Cortex of kidney (tissue), 1 donor: ENCODE measurements at places on chromosomes 5 and 9.

- DNase-seq, result no peak
Measured at GRCh38 chr5:154830219-154830595, 20.2 kb downstream of the FAXDC2 start.

- DNase-seq, result no peak
Measured at GRCh38 chr9:22170990-22171670, 162.0 kb upstream of the CDKN2B start.

DNA sequence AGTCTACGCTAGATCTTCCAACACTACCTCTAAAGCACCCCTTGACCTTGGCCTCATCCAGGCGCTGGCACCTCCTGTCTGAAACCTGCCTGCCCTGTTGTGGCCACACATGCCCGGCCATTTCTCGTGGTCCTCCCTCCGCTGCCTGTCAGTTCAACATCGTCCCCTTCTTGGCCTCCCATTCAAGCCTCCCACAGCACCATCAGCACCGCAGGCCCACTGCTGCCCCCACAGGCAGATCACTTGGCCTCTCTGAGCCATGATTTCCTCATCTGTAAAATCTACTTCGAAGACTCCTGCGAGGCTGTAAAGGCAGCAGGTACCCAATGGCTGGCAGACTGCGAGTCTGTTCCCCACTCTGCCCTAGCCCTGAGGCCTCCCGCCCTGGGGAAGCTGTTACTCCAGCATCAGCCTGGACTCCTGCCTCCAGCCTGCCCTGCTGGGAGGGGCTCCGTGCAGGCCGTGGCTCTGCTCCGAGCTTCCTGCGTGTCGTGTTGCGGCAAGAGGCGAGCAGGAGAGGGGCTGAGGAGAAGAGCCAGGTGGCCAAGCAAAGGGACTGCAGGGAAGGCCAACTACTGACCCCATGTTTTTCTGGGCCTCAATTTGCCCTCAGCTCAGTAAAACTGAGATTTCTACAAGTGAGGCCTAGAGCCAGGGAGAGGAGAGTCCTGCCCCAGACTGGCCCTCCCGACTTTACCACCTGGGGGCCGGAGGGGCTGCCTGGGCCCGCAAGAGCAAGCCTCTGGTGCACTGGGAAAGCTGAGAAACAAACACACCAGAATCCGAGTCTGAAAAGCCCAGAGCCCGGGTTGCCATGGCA, 70.5 kb upstream of the LRRTM2 start:
- no peak for DNase-seq

DNA sequence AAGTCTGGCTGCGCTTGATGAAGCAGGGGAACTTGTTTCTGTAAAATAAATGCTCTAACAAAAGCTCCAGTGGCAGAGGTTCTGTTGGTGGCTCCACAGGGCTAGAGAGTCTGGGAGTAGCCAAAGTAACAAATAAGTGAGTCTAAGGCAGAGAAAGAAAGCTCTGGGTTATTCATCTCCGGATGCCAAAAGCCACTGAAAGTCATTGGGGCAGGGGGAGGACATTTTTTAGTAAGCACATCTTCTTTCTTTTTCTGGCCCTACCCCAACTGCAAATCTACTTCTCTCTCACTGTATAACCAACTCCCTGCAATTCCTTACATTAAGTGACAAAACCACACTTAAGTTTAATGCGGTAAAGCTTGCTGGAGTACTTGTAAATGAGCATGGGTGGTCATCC, 141.6 kb downstream of the INSYN2B start:
- no peak for DNase-seq

GRCh38 chr9:113536483-113537228, 73.1 kb downstream of the RGS3 start:
- no peak for DNase-seq

- no peak for DNase-seq
Measured at GRCh38 chr5:144352330-144352729, 181.7 kb downstream of the KCTD16 start.

DNA sequence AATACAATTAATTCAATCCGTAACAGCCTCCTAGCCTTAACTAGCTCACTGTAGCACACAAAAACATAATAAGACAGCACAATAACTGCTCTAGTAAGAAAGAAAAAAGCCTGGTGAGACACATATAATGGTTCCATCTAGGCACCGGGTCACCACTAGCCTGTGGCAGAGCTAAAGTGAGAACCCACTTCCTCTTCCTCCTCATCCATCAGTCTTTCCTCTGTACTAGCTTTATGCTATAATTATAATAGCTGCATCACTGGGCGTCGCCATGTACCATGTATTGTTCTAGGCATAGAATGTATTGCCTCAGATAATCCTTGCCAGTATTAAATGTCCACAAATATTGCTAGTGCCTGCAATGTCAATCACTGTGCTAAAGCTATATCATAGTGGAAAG, 23.1 kb downstream of the ADRB2 start:
- DNase-seq, result no peak

DNA sequence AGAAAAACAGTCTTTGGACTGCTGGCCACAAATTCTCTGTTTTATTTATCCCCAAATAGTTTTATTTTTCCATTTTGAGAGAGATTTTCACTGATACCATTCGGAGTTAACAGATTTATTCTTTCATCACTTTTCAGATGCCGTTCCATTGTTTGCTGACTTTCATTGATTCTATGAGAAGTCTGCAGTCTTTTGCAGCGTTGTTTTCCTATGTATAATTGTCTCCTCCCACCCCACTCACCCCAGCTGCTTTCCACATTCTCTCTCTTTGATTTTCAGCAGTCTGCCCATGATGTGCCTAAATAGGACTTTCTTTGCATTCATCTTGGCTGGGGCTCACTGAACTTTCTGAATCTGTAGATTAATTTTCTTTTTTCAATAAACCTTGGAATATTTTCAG, 107.6 kb downstream of the C9orf50 start:
- no peak for DNase-seq

DNA sequence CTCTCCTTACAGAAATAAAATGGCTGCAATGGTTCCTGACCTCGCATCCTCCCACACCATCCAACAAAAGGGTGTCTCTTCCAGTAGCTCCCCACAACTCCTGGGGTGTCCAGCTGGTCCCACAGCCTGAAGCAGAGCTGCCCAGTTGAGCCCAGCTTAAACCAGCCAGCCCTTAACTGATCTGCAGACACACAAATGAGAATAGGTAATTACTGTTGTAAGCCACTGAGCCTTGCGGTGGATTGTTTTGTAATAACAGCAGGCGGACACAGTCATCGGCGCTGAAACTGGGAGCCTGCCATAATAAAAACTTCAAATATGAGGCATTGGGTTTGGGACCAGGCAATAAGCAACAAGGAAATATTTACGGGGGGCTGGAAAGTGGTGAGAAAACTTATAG, 10.4 kb upstream of the ZBTB43 start:
- no peak for DNase-seq

DNA sequence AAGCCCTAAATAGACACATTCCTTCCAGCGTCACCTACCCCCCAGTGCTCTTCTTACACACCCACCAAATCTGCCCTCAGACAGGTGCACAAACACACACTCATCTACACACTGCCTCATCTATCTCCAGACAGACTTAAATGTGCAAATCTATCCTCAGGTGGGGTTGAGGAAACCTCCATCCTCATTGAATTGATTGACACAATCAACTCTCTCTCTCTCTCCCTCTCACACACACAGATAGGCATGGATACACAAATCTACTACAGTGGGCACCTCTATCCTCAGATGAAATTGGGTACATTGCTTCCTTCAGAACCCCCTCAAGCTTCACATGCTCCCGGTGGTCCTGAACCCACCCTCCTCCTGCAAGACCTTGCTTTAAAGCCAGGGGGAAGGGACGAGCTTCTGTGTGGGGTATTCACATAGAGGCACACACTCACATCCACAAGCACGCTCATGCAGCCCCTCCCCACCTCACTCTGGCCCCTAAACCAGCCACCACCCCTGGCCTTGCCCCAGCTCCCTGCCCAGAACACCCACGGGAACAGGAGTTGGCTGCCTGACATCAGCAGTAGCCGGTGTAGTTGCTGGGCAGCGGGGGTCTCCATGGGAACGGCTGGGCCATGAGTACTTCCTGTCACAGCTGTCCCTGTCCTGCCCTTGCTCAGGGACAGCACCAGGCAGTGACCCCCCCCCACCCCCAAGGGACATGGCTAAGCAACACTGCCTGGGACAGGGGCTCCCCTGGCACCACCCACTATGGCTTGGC, 22.8 kb downstream of the PCDH1 start:
- DNase-seq, result no peak

- DNase-seq, result no peak
Measured at GRCh38 chr9:129998491-129999140, 44.4 kb downstream of the FNBP1 start.

DNA sequence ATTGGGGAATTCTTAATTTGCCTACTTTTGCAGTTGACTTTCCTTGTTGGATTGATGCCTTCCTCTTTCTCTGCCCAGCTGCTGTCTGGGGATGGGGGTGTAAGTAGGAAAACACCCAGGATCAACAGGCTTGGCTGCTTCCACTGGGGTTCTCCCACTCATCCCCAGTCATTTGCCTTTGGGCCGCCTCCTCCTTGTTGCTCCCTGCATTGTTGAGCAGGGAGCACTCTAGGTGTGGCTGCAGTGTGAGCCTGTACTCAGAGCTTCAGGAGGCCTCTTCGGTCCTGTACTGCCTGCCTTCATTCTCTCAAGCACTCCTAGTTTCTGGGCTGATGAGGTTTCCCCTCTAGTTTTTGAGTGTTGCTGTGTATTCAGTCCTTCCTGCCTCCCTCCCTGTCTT, 12.1 kb downstream of the RHOBTB3 start:
- no peak for DNase-seq

DNA sequence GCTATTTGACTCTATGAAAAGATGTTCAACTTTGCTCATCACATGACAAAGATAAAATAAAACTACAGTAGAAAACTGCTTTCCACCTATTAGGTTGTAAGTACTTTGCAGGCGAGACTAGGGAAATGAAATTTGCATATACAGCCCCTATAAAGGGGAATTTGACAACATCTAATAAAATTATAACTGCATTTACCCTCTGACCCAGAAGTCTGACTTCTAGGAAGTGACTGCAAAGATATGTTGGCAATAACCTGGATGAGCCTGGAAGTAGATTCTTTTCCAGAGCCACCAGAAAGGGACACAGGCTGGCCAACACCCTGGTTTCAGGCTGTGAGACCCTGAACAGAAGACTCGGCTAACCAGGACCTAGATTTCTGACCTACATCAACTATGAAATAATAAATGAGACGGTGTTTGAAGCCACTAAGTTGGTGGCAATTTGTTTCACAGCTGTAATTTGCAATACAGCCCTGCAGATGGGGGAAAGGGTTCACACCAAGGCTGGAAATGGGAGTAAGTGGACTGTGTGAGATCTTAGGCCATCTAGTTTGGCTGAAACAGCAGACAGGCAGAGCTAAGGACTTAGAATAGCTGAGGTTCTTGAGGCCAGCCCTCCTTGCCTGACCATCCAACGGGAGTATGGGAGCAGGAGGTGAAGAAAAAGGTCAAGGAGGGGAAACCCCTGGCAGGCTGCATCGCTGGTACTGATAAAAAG, 106.6 kb downstream of the SIL1 start:
- no peak for DNase-seq

DNA sequence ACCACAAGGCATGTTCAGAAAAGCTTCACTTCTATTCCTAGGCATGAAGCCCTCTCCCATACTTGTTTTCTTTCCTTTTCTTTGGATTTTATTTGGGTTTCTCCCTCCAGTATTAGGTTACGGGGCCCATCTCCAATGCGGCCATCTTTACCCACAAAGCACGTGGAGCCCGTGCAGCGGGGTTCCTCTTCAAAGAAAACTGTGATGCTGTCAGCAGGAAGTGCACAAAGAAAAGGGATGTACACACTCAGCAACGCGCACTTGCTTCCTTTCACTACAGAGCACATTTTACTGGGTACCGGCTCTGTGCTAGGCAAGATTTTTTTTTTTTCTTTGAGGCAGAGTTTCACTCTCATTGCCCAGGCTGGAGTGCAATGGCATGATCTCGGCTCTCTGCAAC, 106.6 kb downstream of the COL23A1 start:
- DNase-seq, result no peak

DNA sequence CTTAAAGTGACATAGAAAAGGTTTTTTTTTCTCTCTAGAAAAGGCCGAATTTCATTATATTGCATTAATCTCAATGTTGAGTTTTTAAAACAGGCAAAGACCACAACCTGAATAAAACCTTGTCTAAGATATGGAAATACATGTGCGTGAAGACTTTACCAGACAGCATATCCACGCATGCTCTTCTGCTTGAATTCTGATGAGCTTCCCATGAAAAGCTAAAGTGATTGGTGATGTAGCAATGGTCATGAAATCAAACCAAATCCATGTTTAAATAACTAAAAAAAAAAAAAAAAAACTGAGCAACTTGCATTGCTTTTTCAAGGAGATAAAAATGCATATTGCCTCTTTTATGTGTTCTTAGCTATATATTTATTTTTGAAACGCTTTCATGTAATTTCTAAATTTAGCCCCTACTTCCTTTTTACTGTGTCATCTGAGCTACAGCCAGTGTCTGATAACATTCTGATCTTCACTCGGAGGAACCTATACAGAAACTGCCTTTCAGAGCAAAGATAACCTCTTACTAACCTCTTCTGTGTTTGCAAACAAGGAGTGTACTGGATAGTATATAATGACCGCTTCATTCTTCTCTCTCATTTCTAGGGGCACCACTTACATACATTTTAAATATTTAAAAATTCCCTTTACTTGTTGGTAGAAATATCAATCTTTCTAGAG, 179.1 kb upstream of the GNA14 start:
- DNase-seq, result no peak

DNA sequence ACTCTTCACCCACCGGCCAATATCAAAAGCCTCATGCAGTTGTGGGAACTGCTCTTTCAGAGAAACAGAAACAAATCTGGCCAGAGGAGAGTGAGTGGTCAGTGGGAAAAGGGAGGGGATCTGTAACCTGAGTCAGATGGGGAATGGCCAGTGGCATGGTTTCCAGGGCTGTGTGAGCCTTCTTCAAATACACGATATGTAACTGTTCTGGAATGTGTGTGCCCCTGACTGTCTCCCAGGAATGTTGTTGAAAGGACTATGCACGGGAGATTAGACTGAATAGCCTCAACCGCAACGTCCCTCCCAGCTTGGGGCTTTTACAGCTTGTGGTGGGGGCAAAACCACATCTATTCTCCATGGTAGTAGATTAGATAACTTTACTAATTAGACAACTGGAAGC, 60.8 kb downstream of the SH3TC2 start:
- DNase-seq, result no peak

DNA sequence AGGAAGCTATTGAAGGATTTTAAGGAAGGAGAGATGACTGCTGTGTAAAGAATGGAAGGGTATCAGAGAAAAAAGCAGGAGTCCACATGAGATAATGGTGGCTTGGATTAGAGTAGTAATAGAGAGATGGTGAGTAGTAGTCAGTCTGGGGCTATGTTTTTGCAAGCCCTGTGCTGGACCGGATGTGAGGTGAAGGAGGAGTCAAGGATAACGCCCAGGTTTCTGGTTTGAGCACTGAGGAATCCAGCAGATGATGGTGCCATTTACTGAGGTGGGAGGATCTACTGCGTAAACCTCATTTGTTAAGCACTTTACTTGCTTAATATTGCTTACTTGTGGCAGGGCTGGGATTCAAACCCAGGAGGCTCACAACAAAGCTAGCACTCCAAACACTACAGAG, 1.1 kb downstream of the TIGD6 start:
- DNase-seq, result no peak

DNA sequence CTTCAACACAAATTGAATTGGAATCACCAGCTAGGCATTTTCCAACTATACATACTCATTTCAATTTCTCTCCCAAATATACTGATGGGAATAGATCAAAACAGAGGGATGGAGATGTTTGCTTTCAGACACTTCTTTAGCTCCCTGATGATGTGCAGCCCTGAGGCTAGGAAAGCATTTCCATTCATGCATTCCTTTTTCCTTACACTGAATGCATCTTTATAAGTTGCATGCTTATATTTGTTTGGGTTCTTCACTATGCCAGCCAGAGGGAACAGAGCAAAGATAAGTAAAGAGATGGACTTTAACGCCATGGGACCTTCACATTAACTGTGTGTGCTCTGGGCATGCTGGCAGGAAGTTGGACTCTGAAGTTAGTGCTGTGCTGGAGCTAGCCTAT, 696.5 kb upstream of the CDH9 start:
- no peak for DNase-seq
